ENCODE measurements at places on chromosomes 11 and 22. TPM values are rescaled to one million over a fixed set of nuclear protein-coding genes. Genes with fewer than 3 reads are reported as not detected.

PTPMT1 gene
- total RNA-seq = 32.8 TPM

OR52H1 gene
- 0.20 TPM for total RNA-seq

ANO5 gene
- total RNA-seq = not detected

TRIM29 gene
- total RNA-seq = not detected

MMP8 gene
- not detected for total RNA-seq

DNA sequence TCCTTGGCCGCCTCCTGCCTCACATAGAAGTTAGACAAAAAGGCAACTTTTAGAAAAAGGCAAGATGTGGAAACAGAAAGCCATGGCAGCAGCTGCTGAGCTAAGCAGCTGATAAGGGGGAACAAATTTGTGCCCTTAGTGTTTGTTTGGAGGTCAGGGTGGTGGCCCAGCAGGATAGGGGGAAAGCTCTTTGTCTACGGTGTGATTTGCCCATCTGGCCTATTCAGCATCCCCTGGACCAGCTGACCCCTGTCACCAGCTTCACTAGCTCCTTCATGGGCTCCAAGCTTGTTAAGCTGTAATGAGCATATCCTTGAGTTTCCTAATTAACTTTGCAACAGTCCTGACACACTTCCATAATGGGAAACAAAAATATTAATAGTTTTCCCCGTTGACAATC, 5.9 kb upstream of the ME3 start:
- no peaks in the 10 kb centered on the region for H3K4me1 ChIP-seq
- no peak for DNase-seq
- H3K36me3 ChIP-seq = no peaks in the 10 kb centered on the region
- H3K27me3 ChIP-seq = peaks cover 8% of the 10 kb centered on the region

DNA sequence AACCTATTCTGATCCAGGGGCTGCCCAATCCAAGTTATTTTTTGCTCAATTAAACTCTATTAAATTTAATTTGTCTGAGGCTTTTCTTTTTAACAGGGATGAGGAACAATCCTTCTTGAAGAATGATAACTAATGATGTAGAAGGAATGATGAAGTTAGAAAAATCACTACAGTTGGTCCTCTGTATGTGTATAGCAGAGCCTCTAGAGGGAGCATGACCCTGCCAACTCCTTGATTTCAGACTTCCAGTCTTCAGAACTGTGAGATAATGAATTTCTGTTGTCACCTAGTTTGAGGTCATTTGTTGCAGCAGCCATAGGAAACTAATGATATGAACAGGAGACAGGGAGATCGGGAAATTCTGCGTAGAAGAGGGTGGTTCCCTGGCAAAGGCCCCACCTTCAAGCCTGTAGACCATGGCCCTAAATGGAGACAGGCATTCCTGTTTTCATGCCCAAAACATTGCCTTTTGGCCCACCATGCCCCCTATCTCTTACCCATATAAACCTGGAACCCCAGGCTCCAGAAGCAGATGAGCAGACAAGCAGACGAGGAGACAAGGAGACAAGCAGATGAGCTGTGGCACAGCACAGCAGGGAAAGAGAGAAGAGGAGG, 7.7 kb upstream of the QSER1 start:
- no peaks in the 10 kb centered on the region for H3K36me3 ChIP-seq
- no peak for DNase-seq
- no peaks in the 10 kb centered on the region for H3K4me1 ChIP-seq
- no peak overlapping the region for H3K27ac ChIP-seq
- H3K4me3 ChIP-seq = no peak overlapping the region

DNA sequence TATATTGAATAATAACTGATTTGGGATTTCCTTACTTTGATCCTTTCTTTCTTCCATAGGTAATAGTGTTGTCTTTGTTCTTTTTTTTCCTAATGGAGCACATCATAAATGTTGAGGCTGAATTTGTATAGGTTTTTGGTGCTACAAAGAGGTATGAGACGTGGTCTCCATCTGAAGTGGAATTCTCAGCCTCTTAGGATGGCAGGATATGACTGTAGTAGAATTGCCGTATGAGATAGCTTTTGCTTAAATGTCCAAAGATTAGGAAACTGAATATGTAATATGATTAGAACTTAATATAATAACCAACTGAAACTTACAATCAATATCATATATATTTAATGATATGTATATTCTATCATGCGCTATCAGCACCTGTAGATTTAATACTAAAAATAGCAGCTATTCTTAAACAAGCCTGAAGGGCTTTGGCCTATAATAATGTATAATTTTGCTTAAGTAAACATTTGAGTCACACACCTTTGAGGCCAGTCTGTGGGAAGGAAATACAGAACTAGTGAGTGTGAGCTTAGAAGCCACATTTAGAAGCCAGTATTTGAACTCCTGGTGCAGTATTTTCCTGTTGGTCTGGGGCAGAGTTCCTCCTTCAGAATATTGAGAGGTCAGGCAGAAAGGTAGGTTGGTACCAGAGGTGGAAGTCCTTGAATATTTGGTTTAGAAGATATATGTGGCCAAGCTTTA, 62.6 kb downstream of the SWAP70 start:
- peak overlapping the region; percentile 47 for H3K4me3 ChIP-seq
- peaks cover 82% of the 10 kb centered on the region for H3K4me1 ChIP-seq
- H3K36me3 ChIP-seq = peaks cover 78% of the 10 kb centered on the region
- H3K27me3 ChIP-seq = no peaks in the 10 kb centered on the region
- no peak for DNase-seq

- H3K27ac ChIP-seq = no peak overlapping the region
- no peaks in the 10 kb centered on the region for H3K36me3 ChIP-seq
- H3K4me3 ChIP-seq = no peak overlapping the region
- H3K27me3 ChIP-seq = peaks cover 16% of the 10 kb centered on the region
Observed at GRCh38 chr11:17012712-17013547, 1.3 kb downstream of the PLEKHA7 start.

DNA sequence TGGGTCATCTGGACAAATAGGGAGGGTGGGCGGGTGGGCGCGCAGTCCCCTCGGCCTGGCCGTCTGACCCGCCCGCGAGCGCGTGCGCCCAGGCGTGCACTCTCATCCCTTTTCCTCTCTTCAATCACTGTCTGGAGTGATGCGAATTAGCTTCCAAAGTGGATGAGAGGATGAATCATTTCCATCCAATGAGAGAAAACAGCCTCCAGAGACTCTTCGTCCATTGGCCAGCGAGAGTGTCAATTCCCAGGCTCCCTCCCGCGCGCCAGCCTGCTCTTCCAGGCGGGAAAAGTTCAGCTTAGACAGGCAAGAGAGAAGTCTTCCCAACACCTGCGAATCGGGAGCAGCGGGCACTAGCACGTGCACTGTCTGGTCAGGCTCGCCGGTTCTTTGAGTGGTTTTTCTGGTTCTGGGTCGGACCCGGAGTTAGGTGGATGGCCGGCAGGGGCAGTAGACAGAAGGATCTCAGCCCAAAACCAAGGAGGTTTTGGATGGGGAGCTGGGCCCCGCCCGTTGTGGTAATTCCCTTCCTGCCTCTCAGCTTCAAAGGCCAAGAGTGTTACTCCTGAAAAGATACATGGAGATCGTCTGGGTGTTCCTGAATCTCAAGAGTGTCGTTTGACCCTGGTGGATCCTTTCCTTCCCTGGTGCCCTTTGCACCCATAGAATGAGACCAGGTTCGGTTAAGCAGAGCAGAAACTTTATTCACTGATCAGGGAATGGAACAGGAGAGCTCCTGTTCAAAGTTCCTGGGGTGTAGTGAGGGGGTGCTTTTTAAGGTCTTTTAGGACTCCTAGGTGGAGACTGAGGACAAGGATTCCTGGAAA, 33.4 kb upstream of the GLYATL1 start:
- peaks cover 68% of the 10 kb centered on the region for H3K27me3 ChIP-seq
- H3K36me3 ChIP-seq = no peaks in the 10 kb centered on the region
- no peak for DNase-seq
- H3K4me1 ChIP-seq = peaks cover 26% of the 10 kb centered on the region

GRCh38 chr11:46725338-46726205, 6.6 kb downstream of the F2 start:
- no peak overlapping the region for H3K27ac ChIP-seq
- no peaks in the 10 kb centered on the region for H3K36me3 ChIP-seq
- H3K4me1 ChIP-seq = peaks cover 2% of the 10 kb centered on the region
- H3K27me3 ChIP-seq = peaks cover 3% of the 10 kb centered on the region

DNA sequence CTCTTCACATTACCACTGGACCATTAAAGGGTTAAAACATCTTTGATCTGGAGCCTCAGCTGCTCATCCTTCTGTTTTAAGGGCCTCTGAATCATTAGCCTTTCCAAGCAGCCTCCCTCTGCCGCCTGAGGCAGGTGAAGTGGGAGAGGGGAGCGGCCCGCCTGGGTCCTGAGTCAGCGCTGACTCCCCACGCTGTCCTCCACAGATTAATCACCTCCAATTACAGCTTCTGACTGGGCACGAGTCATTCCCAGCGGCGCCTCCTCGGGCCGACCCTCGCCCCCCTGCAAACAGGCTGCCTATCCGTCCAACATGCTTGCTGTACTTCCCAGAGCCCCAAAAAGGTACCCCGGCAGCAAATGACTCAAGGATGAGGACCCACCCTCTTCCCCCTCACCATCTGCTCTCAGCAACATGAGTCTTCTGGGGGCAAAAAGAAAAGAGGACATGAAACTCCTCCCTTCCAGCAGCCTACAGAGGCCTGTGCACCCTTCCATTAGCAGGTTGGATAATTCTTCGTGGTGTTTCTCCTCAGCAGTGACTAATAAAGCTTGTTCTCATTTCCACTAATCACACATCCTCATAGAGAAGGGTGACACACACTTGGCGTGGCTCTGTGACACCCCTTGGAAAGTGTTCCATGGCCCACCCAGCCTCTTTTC, 44.3 kb upstream of the JAM3 start:
- H3K27me3 ChIP-seq = peaks cover 38% of the 10 kb centered on the region
- no peak for DNase-seq
- no peaks in the 10 kb centered on the region for H3K4me1 ChIP-seq
- no peaks in the 10 kb centered on the region for H3K36me3 ChIP-seq
- H3K27ac ChIP-seq = no peak overlapping the region
